ENCODE measurements at places on chromosomes 2 and 18.

DNA sequence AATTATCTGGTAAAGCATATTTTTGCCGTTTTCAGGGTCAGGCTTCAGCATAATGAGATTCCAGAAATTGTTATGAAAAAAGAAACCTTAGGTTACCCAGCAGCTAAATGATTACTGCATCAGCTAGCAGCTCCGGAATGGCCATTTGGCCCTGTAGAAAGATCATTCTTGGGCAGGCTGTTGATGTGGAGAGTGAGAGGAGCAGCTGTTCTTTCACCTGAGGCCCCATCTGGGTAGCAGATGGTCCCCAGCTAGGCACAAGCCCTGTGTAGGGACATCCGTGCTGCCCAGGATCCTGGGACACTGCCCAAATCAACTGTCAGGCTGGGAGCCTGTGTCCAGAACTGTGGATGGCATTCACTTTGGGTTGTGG is 61.8 kb downstream of the NEDD4L start:
- no peak for DNase-seq

DNA sequence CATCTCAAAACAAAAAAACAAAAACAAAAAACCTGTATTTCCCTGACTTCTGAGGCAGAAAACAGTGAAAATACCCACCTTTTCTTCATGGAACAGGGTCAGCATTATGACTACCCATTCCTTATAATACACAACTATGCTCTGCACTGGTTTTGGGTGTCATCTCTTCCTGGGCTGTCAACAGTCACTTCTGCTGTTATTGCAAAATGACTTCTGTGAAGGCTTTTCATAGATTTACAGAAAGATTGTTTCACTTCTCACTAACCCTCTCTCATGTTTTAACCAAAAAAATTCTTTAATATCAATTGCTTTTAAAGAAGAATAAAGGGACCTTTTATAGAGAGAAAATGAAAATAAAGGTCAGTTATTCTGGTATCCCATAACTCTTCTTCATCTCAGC is 26.5 kb upstream of the PIK3C3 start:
- DNase-seq = no peak

DNA sequence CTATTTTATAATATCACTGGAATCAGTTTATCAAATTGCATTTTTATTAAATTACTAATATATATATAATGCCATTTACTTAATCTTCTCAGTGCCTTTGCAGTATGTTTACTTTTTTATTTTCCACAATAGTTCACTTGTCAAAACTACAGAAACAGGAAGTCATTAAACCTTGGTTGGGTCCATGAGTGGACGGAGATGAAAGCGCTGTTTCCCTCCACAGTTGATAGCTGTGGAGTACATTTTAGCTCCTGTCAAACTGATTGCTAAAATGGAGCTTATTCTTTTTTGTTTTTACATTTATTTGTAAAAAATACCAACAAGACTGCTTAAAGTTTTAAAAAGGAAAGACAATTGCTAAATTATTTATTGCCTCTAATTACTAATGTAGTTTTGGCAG is 19.2 kb downstream of the MFF start:
- DNase-seq = no peak

- no peak for DNase-seq
Measured at GRCh38 chr2:2112416-2113105, 218.5 kb downstream of the MYT1L start.

DNA sequence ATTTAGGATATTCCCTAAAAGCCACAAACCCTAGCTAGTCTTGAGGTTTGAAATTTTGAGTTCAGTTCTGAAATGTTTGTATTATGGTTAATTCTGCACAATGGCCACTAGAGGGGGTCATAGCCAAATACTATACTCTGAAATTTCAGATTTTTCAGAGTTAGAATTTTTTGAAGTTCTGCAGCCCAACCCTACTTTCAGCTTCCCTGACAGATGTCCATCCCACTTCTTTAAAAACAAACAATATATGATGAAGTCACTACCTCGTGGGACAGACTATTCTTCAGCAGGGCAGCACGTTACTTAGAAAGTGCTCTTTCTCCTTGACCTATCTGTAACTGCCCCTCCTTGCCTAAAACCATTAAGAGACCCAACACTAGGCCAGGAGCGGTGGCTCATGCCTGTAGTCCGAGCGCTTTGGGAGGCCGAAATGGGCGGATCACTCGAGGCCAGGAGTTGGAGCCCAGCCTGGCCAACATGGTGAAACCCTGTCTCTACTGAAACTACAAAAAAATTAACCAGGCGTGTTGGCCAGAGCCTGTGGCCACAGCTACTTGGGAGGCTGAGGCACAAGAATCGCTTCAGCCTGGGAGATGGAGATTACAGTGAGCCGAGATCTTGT is 48.2 kb upstream of the PAPOLG start:
- DNase-seq = no peak

All from anterior cingulate cortex (tissue), 58 donors.